ENCODE measurements at places on chromosomes 3 and 15.

- no peak for DNase-seq
Observed at GRCh38 chr3:121793078-121793477, 41.8 kb downstream of the IQCB1 start.

DNA sequence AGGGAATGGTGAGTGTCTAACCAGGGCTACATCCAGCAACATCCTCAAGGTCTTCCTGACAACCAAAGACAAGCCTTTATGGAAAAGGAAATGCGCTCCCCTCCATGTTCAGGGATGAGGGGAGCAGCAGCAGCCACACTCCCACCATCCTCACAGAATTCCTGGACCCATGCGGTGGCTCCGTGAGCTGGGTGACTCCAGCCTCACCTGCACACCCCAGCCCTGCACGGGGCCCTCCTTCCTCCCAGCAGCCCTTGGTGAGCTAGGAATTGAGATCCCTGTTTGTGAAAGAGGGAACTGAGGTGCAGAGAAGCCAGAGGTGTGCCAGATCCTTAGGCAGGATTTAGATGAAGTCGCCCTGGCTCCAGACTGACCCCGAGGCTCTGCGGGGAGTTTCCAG lies 52.3 kb downstream of the GRIP2 start:
- no peak for DNase-seq

- DNase-seq: no peak
Observed at GRCh38 chr3:48209445-48209844, 13.8 kb upstream of the CAMP start.

GRCh38 chr3:130383424-130383823 lies 38.0 kb downstream of the COL6A5 start:
- no peak for DNase-seq

GRCh38 chr3:125140818-125141595 lies 71.5 kb downstream of the SLC12A8 start:
- DNase-seq: no peak

GRCh38 chr15:29065571-29065970 lies 179.8 kb downstream of the APBA2 start:
- no peak for DNase-seq

DNA sequence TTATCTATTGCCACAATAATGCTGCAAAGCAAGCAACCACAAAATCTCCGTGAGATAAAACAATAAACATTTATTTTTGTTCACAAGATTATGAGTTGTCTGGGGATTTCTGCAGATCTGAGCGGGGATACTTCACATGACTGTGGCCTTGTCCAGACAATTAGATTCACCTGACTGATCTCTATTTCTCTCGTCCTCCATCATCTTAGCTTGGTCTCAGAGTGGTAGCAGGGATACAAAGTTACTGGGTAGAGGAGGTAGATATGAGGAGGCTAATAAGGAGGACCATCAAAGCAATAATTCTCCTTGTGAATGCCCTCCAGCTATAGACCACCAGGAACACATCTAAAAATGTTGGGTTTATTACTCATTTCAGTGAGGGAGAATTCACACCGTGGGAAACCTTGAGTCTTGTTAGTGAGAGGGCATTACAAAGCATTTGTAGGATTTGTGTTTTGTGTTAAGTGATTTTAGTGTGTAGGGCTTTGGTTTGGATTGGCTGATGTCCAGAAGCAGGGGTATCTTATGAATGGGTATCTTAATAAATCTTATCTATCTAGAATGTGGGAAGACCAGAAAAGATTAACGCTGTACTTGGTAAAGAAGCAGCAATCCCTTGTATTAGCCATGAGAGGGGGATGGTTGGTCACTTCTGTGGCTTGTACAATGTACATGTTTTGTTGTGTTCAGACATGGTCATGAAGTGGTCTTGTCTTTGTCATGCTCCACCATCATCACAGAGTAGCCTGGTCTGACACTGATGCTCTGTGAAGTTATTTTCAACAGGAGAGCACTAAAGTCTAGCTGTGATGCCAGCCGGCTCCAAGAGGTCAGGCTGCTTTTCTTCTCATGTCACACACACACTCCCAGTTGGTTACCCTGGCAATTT lies 287.6 kb upstream of the STT3B start:
- DNase-seq: no peak

DNA sequence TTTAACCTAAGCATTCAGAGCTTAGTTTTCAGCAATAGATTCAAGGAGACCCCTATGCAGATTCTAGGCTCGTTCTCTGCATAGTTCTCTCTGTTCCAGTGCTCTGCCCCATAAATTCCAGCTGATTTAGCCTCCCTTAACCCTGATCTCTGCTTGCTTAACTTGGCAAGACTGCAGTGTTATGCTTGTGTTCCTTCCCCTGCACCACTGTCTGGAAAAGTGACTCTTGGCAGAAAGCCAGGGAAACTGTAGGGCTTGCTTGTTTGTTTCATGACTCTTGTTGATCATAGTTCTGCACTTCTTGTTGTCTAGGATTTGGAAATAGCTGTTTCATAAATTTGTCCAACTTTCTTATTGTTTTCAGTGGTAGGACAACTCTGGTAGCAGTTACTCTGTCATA lies 40.1 kb downstream of the ANAPC13 start:
- no peak for DNase-seq

DNA sequence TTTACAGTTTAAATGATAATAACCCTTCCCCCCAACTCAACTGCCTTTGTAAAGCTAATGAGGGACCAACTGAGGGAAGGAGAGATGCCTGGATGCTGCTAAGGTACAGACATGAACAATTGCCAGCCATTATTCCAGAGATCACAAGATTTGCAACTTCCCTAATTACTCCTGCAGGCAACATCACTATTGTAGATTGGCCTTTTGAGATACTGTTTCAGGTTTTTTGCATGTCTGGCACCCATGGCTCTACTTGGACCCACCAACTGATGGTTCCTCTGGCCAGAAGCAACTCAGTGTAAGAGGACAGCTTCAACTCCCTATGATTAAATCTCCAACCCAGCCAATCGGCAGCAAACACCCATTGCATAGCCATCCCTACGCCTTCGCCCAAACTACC lies 478.7 kb downstream of the FHIT start:
- no peak for DNase-seq

GRCh38 chr15:70267879-70268278 lies 170.2 kb upstream of the TLE3 start:
- no peak for DNase-seq

- no peak for DNase-seq
Observed at GRCh38 chr3:155895379-155895900, 25.0 kb downstream of the GMPS start.

DNA sequence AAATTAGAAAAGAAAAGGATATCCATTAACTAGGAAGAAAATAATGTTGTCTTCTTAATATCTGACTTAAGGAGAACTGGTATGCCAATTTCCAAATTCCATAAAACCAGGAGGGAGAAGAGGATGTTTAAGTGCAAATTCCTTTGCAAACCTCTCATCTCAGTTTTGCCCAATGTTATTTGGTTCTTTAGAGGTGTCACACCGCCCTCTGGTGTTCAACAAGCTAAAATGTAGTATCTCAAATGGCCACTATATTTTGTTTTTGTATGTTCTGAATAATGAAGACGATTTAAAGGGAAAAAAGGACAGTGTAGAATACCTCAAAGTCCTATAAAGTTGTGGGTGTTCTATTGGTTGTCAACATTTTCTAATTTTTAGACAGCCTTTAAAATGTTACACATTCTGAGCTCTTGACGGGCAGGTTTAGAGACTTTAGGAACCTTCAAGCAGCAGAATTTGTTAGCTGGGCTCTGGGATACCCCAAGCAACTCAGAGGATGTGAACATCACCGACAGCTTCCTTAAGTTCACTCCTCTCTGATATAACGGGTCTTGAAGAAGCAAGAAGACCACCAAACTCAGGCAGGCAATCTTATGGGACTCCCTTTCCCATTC lies 458.3 kb downstream of the MFSD1 start:
- peak; percentile 28 for DNase-seq

DNA sequence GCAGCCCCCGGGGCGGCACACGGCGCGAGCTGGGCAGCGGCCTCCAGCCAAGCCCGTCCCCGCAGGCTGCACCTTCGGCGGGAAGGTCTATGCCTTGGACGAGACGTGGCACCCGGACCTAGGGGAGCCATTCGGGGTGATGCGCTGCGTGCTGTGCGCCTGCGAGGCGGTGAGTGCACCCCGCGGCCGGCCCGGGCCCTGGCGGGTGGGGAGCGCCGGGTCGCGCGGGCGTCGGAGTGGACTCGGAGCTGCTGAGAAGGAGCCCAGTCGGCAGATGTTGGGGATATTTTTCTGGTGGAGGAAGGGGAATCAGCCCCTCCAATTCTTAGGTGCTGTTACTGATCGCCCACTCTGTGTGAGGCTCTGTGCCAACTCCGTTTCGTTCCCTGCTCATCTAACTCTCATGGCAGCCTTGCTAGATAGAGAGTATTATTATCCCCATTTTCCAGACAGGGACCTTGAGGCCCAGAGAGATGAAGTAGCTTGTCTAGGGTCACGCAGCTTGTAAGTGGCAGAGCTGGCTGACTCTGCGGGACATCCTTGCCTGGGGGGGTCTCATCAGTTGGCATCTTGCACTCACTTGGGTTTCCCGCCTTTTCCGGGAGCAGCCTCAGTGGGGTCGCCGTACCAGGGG lies 890 bp downstream of the CHRD start:
- DNase-seq: peak; percentile 22

Measured in CD4-positive, alpha-beta T cell treated with Interleukin-6 for 4 hours (primary cell).